ENCODE measurements at places on chromosomes 16 and 17.

DNA sequence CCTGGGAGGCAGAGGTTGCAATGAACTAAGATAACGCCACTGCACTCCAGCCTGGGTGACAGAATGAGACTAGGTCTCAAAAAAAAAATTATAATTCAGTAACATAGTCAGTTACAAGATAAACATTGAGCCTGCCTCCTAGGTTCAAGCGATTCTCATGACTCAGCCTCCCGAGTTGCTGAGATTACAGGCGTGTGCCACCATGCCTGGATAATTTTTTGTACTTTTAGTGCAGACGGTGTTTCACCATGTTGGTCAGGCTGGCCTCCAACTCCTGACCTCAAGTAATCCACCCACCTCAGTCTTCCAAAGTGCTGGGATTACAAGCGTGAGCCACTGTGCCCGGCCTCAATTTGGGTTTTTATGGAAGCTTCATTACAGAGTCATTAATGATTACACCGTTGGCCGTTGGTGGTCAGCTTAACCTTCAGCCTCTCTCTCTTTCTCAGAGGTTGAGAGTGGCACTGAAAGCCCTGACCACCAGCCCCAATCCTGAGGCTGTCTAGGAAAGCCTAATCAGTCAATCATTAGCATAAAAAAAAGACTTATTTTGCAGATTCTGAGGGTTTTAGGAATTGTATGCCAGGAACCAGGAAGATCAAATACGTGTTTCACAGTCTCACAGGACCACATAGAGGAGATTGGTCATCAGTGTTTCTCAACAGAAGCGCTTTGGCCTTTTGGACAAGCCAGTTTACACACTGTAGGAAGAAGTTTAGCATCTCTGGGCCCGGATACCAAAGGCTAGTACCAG lies 1.3 kb upstream of the LRRC37A3 start:
- DNase-seq = no peak

DNA sequence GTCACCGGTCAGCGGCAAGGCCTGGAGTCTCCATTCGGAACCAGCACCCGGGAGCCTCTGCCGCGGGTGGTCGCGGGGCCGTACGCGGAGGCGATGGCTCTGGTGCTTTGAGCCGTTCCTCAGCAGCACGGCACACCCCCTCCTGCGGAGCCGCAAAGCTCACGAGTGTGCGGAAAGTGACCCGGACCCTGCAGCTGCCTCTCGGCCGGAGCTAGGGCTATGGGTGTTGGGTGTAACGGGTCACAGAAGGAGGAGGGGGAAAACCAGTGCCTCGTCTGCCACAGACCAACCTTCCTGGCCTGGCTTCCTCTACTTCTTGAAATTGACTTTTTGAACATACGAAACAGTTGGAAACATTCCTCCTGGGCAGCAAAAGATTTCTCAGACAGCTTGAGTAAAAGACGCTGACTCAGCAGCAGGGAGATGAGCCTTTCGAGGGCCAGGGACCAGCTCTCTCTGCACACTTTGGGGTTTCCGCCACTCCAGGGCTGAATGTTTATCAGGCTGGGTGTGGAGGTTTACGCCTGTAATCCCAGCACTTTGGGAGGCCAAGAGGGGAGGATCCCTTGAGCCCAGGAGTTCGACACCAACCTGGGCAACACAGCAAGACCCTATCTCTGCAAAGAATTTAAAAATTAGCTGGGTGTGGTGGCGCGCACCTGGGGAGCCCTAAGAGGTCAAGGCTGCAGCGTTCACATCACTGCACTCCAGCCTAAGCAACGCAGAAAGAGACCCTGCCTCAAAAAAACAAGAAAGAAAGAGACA lies 26.4 kb upstream of the PITPNA start:
- no peak for DNase-seq

DNA sequence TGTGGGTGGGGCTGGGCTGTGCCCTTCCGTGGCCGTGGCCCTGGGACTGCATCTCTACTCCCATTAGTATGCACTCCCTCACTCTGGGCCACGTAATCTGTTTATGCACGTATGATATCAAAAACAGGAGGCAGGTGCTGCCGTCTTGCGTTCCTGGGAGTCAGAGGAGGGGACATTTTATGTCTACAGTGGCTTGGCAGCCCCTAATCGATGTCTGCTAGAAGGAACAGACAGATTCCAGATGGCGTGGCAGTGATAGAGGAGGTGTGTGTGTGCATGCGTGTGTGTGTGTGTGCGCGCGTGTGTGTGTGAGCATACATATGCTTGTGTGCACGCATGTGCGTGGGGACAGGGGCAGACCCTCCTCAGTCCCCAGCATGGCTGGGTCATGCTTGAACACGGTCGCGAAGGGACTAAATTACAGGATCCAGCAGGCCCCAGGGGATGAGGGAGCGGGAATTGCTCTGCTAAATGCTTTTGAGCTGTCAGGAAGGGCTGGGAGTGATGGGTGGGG lies 44.7 kb downstream of the SREBF1 start:
- no peak for DNase-seq

DNA sequence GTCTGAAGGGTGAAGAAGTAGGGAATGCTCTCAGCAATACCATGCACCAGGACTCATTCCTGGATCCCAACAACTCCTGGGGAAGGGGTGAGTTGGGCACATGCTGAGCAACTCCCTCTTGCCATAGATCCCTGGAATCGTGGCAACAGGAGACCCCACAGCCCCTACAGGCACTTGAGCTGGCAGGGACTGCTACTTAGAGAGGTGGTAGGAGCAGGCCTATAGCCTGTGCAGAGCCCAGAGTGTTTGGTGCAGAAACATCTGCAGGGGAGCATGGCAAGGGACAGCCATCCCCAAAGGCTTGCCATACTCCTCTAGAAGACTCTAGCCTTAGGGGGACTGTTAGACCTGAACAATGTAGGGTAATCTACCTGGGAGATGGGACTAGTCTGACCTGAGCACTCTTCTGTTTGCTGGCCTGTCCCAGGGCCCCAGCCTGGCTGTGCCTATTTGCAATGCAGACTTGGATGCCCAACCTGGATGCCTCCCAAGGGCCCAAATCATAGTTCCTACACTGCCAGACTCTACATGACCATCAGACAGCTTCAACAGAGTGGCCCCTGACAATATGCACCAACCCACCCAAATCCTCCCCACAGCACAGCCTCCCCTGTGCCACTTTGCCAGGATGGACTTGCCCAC lies 568.6 kb upstream of the KIF2B start:
- DNase-seq = no peak

DNA sequence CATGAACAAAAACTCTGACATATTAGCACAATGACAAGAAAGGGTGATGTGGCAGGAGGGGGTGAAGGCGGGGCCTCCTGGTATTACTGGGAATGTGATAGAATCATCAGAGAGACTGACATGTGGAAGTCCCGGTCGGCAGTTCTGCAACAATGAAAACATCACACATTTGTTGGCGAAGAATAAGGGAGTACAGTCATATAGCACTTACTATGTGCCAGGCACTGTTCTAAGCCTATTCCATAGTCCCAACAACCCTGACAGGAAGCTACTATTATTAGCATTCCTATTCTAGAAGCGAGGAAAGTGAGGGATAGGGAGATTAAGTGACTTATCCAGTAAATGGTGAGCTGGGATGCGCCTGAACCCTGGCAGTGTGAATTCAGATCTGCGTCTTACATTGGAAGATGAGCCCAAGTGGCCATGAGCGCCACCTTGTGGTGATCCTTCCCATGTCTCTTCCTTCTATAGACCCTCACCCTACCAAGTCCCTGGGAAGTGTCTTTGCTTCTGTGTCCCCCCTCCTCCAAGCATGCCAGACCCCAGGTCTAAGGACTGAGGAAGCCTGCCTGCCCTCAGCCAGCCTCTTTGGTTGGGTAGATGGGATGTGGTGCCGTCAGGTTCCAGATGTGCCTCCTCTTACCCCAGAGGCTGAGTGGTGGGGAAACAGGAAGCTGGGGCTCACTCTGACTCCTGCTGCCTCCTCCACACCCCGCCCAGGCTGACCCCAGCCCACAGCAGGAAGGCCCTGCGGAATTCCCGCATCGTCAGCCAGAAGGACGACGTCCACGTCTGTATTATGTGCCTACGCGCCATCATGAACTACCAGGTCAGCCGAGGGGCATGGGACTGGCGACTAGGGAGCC lies 14.0 kb downstream of the FMNL1 start:
- DNase-seq = peak; percentile 60

GRCh38 chr17:50190293-50190602 lies 11.2 kb downstream of the COL1A1 start:
- no peak for DNase-seq

DNA sequence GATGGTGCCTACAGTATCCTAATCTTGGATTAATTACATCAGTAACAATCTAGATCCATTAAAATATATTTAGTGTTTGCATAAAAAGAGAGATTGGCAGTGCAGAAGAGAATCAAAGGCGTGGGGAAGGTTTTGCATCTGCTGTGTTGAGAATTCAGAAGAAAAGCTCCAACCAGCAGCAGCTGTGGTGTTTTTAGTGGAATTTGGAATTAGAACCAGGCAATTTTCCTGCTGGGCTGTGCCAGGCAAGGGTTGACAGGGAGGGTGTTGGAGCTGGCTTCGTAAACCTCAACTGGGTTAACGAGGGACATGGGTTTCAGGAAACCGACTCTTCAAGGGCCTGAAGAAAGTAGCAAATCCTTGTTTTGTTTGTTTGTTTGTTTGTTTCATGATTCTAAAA lies 107.8 kb upstream of the WSCD1 start:
- DNase-seq = no peak

DNA sequence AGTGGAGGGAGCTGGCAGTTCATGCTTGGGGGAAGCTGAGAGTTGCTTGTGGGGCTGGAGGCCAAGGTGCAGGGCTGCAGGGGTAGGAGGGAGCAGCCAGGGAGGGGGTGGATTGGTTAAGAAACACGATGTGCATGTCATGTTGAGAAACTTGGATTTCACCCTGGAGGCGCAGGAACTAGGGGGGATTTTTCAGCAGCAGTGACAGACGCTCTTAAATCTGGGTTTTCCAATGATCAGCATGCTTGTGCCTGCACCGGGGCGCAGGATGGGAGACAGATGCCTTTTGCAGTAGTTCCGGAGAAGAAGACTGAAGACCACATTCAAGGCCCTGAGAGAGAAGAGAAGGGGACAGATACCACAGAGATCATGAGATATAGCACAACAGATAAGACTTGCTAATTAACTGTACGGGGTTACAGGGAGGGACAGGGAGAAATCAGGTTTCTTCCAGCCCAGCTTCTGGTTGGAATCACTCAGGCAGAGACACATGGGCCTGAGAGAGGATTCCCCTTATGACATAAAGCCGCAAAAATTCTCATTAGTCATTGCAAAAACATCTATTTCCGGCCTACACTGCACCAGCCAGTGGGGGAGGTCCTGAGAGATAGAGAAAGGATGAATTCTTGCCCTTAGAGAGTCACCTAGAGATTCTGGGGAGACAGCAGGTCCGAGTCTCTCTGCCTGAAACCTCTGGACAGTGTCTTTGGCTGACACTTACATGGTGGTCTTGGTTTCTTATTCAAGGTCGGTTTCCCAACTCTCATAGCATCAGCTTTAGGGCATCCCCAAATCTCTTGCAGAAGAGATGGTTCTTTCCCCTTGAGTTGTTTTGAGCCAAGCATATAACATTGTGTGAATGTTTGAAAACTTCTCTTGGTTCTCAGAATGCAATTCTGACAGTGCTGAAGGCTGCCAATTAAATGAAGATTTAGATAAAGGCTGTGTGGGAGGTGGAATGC lies 27.1 kb downstream of the CDH13 start:
- peak; percentile 40 for DNase-seq

- no peak for DNase-seq
Observed at GRCh38 chr16:69095193-69095592, 10.3 kb upstream of the HAS3 start.

Data from central memory CD8-positive, alpha-beta T cell (primary cell).